ENCODE measurements at places on chromosomes 4 and X.

- no peak for DNase-seq
Measured at GRCh38 chrX:39377773-39378172, 576.5 kb downstream of the MID1IP1 start.

DNA sequence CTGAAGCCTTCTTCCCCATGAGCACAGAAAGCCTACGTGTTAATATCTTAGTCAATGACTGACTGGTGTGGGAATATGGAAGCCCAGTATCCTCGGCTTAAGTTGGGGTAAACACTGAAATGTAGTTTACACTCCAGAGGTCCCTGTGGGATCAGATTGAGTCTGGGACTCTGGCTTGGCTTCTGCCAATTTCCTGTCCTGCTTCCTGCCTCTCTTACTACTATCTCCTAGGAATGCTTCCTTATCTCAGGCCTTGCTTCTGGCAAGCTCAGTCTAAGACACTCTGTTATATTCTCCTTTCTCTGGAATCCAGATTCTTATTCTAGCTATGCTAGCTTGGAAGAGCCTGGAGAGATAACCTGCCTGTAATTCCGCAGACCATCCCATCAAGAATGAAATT lies 174.0 kb upstream of the LDB2 start:
- peak; percentile 61 for DNase-seq

GRCh38 chr4:174591243-174592021 lies 69.1 kb upstream of the HPGD start:
- no peak for DNase-seq

DNA sequence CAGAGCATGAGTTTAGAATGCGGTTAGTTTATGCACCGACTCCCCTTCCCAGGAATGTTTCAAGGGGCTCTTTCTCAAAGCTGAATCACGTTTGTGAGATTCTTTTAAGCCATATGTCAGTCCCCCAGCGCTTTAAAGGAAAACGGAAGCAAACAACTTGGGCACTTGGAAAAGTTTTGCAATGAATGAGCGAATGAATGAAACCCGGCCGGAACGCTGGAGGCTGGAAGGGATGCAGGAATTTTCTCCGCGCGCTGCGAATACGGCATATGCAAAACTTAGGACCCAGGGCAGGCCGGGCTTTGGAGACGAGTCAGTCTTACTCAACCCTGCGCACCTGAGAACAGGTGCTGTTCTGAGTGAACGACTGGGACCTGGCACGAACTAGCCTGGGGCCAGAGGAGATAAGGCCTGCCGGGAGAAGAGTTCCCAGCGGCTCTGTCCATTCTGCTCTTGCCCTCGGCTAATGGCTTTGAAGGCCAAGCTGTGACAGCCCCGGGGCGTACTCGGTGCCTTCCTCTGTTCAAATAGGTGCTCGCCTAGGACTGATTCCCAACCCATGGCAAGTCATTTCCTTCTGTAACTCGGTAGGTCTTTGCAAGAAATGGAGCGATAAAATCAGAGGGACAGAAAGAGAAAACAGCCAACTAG lies 743 bp upstream of the NRK start:
- peak; percentile 35 for DNase-seq

GRCh38 chr4:58061967-58062366 lies 951.8 kb upstream of the IGFBP7 start:
- DNase-seq: no peak

GRCh38 chr4:57195622-57196021 lies 85.4 kb upstream of the IGFBP7 start:
- DNase-seq: no peak

DNA sequence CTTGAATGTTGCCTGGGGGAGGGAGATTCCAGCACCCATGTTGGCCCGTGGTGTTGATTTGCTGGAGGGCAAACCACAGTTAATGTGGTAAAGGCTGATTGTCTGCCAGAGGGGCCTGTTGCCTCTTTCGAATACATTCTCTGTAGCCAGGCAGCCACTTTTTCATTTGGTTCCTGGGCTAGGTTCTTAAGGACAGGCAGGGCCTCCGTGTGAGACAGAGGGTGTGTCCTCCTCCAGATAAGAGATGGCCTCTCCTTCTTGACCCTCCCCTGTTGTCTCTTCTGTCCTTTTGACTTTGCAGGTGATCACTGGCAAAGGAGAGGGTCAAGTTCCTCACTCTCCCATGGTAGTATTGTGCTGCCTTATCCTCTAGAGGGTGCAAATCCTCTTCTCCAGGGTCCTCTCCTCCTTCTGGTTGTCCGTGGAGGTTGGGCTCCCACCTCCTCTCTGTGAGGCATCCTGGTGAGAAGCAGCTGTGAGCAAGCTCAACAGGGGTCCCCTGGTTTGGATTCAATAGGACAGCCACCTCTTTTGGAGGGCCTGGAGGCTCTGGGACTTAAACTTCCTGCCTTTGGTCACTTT lies 44.9 kb downstream of the ZNF182 start:
- peak; percentile 6 for DNase-seq

DNA sequence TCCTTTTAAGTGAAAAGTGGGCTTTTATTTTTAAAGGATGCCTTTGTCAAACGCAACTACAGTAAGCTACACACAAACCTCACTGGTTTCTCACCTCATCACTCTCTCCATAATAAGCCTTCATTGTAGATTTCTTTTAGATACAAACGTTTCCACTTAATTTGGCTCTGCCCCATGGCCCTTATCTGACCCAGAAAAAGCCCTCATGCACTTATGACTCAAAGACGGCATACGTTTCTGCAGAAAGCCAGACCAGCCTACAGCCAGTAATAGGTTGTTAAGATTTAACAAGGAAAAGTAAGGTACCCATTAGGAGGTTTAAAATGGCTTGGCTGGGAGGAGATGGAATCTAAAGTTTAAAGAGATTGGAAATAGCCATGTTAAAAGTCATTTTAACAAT lies 914.6 kb upstream of the INTU start:
- no peak for DNase-seq

DNA sequence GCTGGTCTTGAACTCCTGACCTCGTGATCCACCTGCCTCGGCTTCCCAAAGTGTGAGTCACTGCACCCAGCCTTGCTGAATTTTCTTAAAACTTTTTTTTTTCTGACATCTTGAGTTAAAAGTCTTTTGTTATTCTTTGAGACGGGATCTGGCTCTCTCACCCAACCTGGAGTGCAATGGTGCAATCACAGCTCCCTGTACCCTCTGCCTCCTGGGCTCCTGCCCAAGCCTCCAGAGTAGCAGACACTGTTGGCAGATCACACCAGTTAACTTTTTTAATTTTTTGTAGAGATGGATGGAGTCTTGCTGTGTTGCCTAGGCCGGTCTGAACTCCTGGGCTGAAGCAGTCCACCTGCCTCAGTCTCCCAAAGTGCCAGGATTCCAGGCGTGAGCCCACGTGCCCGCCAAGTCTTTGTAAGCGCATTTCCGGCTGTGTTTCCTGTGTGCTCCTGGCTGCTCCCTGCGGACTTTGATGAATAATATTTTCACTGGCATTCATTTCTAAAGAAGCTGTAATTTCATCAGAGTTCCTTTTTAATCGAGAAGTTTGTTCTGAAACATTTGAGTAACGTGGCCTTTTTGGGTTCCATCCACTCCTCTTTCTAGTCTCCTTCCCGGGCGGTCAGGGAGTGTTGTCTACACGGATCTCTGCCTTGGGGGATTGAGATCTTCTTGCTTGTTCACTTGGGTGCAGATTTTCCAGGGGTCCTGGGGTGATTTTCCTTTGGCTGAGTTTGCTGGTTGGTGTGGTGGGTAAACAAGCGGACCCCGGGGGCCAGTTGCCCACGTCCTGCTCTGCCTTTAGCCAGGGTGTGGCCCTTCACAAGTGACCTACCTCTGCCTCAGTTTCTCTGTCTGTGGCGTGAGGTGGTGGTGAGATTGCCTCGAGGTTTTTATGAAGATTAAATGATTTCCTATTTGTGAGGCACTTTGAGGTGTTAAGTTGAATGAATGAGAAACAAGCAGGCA lies 44.4 kb downstream of the PCGF3 start:
- DNase-seq: peak; percentile 83

GRCh38 chr4:151296227-151296626 lies 19.3 kb downstream of the PRSS48 start:
- DNase-seq: no peak

GRCh38 chr4:176065435-176066291 lies at the start of gene WDR17:
WDR17 (plus strand) TSS chr4:176065841; CDS start chr4:176111581, 45,740 bp downstream.
- DNase-seq: peak; percentile 57

DNA sequence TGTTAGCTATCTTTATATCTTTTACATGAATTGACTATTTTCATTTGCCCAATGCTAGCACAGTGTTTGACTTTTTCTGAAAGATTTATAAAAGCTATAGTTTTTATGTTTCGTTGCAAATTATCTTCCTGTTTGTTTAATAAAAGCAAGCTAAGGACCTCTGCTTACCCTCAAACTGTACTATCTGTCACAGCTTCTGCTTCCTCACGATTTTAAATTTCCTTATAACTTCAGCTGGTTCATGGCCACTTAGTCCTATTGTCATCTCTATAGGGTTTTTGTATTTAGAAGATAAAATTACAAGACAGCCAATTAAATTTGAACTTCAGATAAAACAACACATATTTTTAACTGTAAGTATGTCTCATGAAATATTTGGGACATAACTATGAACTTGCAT lies 494.0 kb downstream of the PDGFC start:
- no peak for DNase-seq

GRCh38 chrX:126550816-126551215 lies 1.8 kb downstream of the DCAF12L1 start:
- no peak for DNase-seq

GRCh38 chr4:165095291-165095690 lies 17.4 kb downstream of the TMEM192 start:
- no peak for DNase-seq

DNA sequence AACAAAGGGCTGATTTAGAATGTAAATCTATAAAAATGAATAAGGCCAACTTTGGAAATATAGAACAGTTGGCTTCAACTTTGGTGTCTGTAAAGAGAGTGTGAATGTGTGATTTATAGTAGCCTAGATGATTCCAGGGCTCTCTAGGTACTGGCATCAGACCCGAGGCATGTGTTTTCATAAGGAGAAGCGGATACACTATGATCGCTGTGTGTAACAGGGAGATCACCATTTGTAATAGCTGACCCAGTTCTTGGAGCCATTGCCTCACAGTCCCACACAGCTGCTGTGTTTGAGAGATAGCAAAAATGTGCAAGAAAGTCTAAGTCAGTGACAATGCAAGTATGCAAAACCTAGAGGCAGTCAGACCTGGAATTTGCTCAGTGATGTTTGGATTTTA lies 135.1 kb downstream of the REPS2 start:
- no peak for DNase-seq

- DNase-seq: no peak
Measured at GRCh38 chrX:7216981-7217587, 69.1 kb upstream of the PUDP start.

- peak; percentile 74 for DNase-seq
Measured at GRCh38 chrX:47283015-47283771, 50.4 kb downstream of the USP11 start.

- no peak for DNase-seq
Measured at GRCh38 chr4:184988611-184989010, 29.7 kb upstream of the HELT start.

DNA sequence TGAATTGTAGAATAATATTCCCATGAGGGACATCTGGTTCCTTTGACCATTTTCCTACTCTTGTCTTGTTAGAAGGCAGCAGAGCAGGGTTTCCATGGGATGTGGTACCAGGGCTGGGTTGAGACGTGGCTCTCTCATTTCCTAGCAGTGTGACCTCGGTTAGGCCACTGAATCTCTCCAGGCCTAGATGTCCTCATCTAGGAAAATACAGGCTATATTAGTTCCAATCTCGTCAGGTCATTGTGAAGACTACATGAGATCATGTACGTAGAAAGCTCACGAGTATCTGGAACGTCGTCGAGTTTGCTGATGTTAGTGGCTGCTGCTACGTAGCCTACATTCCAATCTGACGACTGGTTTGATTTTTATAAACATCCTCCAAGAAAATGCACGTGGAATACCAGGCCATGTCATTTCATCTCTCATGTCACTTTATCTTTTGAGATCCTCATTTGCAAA lies 278.2 kb upstream of the GATB start:
- DNase-seq: peak; percentile 39

GRCh38 chr4:170476351-170476750 lies 386.6 kb upstream of the AADAT start:
- DNase-seq: no peak

- DNase-seq: peak; percentile 14
Measured at GRCh38 chr4:81632581-81633299, 161.0 kb upstream of the RASGEF1B start.

DNA sequence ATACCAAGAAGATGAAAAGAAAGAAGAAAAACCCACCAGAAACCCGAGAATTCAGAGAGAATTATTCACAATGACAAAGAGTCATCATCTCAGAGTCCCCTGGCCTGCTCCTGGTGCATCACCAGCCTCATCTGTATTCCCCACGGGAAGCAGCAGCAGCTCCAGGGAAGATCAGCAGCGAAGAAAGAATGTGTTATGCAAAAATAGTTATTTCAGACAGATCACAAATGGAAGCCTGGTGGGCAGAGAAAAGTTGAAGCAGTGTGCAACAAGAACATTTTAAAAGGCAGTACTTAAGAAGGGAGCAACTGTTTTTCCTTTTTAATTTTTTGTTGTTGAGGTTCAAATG lies 189.2 kb downstream of the PPP3CA start:
- DNase-seq: no peak

DNA sequence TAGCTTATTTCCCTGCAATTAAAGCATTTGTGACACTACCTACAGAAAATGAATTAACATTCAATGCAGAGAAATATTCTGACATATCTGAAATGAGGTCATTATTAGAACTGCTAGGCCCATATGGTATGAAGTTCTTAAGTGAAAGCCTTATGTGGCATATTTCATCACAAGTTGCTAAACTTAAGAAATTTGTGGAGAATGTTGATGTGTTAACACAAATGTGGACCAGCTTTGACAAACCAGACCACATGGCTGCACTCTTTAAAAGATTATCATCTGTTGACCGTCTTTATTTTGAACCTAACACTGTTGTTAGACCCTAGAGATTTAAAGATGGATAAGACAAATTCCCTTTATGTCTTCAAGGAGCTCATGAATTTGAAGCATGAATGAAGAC lies 1024.1 kb downstream of the RPA4 start:
- no peak for DNase-seq

DNA sequence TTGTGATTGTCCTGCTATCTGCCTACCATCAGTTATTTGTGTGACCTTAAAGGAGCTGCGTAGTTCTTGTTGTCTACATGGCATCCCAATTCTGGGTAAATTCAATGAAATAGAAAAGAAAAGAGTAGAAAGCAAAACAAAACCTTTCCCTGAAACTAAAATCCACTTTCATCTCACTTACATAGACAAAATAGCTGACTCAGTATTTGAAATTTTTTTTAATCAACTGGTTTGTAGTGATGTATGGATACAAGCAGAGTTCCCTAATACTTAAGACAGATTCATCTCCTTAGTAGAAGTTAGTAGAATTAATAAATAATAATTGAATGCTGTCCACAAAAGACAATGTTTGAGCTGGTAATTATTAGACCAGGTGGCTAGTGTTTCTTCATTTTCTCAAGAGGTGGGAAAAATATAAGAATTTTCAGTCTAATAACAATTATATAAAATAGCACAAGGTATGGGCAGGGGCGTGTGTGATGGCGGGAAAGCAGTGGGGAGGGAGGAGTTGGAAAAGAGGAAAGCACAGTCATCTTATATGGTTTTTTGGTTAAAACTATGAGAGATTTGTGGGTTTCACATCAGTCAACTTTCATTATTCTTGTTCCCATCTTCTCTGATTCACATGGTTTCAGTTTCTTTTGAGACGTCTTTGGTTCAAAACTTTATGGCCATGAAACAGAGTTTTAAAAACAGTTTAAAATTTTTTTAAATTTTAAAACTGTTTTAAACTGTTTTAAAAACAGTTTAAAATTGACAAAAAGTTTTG lies 275.2 kb downstream of the SPRY1 start:
- DNase-seq: no peak

GRCh38 chr4:114383067-114383466 lies 215.5 kb upstream of the UGT8 start:
- no peak for DNase-seq

GRCh38 chr4:55184600-55185523 lies 59.5 kb upstream of the KDR start:
- DNase-seq: peak; percentile 72
